ENCODE measurements at places on chromosomes 11 and 22.

GRCh38 chr11:132911186-132911585 lies 621.1 kb downstream of the OPCML start:
- no peak for DNase-seq

GRCh38 chr11:130819625-130820024 lies 96.7 kb downstream of the SNX19 start:
- no peak for DNase-seq

GRCh38 chr11:28618416-28618815 lies 510.2 kb downstream of the METTL15 start:
- DNase-seq = no peak

DNA sequence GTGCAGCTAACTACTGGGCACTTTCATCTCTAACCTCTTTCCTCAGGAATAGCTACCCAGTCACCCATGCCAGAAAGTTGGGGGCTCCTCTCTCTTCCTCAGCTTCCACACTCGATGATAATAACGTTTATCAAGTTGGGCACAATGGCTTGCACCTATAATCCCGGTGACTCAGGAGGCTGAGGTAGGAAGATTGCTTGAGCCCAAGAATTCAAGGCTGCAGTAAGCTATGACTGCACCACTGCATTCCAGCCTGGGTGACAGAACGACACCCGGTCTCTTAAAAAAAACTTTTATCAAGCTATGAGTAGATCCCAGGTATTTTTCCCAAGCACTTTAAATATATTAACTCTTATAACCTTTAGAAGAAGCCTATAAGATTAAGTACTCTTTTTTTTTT lies 2.0 kb downstream of the SF3A1 start:
- DNase-seq = no peak

Data from brain pericyte (primary cell).